Stimulated activated CD8-positive, alpha-beta memory T cell treated with anti-CD3 and anti-CD28 coated beads, Interleukin-7, amount 100 ng/mL, for 24 hours (primary cell): ENCODE measurements at places on chromosomes 12 and 14.

GRCh38 chr12:89928467-89928866 is 219.8 kb upstream of the ATP2B1 start:
- no peak for DNase-seq

DNA sequence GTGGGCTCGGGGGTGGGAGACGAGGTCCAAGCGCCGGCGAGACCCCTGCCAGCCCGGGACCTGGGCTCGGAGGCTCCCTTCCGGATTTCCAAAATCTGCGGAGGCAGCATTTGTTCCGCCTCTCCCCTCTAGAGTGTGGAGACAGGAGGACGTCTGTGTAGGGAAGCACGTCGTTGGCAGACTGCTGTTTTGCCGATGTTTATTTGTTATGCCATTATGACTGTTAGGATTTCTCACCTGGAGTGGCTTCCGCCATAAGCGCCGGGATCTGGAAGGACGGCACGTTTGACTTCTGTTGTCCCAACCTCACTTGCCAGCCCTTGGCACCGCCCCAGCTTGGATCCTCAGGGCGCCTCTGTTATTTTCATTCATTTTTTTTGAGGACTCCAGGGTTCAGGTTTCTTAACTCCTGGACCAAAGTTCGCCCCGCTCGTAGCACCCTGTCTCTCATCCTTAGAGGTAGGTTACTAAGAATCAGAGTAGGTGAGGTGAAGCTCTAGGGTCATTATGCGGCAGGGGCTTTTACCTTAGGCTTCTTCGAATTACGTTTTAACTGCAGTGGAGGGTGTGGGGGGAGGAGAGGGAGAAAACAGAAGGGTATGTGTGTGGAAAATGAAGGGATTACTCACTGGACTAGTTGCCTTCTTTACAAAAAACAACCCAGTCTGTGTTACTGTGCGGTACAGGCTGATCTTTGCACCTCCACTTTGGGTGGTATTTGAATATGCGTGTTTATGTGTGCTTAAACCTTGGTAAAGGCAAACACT is 547 bp upstream of the PYGL start:
- no peak for DNase-seq

GRCh38 chr12:3604748-3605586 is 114.0 kb downstream of the PRMT8 start:
- DNase-seq = no peak

DNA sequence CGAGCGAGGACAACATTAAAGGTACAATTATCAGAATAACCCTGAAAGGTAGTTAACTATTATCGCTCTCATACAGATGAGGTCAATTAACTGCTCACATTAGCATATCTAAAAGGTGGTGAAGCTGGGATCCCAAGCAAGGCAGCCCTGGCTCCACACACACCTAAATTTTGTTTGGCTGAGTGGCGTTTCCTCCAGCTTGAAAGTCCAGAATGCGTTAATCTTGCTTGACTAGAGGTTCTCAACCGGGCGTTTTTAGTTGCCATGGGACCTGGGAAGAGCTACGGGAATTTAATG is 531 bp downstream of the DLGAP5 start:
- no peak for DNase-seq

- no peak for DNase-seq
Observed at GRCh38 chr14:61128382-61129167, 147.5 kb downstream of the SLC38A6 start.

DNA sequence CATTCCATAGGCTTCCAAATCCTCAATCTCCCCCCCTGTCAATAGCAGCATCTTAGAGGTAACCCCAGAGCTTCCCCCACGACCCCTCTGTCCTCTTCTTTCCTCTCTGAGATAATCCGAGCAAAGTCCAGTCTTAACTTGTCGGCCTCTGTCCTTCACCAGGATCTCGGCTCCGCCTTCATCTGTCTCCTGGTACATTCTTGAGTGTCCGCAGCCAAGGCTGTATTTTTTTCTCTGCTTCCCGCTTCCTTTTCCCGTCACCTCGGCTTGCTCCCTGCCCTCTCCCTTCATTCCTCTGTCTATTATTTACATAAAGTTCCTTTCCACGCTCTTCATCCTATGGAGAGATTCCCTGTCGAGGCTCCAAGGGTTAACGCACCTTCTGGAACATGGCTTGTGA is 153.9 kb upstream of the GSC start:
- no peak for DNase-seq

- no peak for DNase-seq
Observed at GRCh38 chr14:101289230-101289690, 272.0 kb upstream of the DIO3 start.

- no peak for DNase-seq
Observed at GRCh38 chr12:42099433-42099832, 45.2 kb downstream of the GXYLT1 start.

- no peak for DNase-seq
Observed at GRCh38 chr14:23556700-23557440, 799 bp downstream of the THTPA start.

GRCh38 chr14:96299441-96299840 is 43.4 kb downstream of the BDKRB1 start:
- DNase-seq = no peak

DNA sequence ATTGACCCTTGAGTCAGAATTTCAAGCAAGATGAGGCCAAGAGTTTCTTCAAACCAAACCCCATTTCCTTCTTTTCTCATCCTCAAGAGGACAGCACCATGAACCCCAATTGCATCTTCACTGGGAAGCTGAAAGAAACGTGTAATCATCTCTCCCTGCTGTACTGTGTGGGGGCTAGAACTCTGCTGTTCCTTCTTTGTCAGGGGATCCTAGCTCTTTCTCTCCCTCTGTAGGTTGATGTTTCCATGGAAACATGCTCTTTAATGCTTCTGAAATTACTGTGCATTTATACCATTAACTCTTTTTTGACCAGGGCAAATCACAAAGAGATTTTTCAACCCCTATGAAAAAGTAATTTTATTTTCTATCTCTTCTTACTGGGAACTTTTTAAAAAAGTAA is 295.1 kb downstream of the GRIN2B start:
- no peak for DNase-seq

GRCh38 chr12:102958073-102958829 is 777 bp downstream of the ASCL1 start:
- DNase-seq = no peak

DNA sequence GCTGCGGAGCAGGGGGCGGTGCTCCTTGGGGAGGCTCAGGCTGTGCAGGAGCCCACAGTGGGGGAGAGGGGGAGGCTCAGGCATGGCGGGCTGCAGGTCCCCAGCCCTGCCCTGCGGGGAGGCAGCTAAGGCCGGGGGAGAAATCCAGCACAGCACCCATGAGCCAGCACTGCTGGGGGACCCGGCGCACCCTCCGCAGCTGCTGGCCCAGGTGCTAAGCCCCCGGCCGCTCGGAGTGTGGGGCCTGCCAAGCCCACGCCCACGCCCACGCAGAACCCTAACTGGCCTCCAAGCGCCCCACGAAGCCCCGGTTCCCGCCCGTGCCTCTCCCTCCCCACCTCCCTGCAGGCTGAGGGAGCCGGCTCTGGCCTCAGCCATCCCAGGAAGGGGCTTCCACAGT is 145.6 kb upstream of the SEL1L start:
- DNase-seq = no peak

DNA sequence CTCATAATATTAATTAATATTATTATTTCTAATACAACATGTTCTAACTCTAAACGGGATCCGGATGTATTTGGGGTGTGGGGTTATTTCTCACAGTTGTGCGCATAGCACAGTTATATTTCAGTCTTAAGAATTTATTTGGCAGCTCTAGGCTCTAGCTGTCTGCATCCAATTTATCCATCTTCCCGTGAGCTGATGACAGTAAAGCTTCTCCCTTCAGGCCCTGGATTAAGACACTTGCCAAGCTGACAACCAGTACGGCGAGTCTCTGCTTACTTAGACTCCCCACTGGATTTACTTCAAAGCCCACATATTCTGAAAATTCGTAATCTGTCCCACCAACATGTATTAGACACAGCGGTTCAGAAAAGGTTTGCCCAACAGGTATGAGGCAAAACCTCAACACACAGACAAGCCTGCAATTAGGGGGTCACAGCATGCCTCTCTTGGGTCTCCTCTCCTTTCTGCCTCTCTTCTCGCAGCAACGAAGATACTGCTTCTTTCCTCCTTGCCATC is 232.9 kb upstream of the TMTC1 start:
- DNase-seq = no peak

DNA sequence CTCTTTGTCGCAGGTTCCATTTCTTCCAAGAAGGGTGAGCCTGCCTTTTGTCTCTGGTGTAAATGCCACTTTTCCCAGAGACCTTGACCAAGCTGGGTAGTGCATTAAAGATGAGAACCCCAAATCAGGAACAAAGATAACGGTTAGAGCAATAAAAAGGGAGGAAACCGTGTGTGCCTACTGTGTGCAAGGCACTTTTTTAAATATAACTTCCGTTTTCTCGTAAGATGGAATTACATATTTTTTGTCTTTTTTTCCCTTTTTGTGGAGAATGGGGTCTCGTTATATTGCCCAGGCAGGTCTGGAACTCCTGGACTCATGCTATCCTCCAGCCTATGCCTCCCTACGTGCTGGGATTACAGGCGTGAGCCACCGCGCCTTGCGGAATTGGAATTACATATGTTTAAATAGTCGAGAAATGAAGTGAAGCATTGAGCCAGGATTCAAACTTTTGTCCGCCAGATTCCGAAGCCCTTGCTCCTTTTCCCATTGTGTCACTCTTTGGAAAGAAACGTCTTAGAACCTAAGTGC is 506 bp upstream of the NABP2 start:
- DNase-seq = no peak

DNA sequence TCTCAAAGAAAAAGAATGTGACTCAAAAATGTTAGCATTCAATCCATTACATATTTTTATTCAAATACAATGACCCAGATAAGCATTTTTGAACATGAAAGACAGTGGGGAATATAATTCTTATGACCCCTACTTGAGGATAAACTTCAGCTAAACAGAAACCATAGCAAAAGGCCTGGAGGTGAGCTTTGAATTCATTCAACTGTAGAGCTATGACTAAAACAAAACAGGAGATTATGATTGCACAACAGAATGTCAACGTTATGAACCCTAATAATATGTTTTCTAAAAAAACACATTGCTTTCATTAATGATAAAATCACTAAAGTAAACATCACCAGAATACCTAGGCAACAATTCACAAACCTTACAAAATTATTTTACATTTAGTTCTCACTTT is 27.8 kb downstream of the EFCAB11 start:
- no peak for DNase-seq

- no peak for DNase-seq
Observed at GRCh38 chr12:53067993-53068770, 11.0 kb downstream of the SPRYD3 start.

- DNase-seq = no peak
Observed at GRCh38 chr12:110668480-110669192, 20.3 kb downstream of the HVCN1 start.
